ENCODE measurements at places on chromosomes 3 and 15. TPM values are rescaled to one million over a fixed set of nuclear protein-coding genes. Genes with fewer than 3 reads are reported as not detected.

The GLDN gene
- 3.7 TPM for total RNA-seq

The SLC38A3 gene
- not detected for total RNA-seq

The HLTF gene
- total RNA-seq = 43.1 TPM

The MASP1 gene
- total RNA-seq = 1.7 TPM

The CRABP1 gene
- not detected for total RNA-seq

The GRIP2 gene
- total RNA-seq = 0.46 TPM

The SNRPA1 gene
- 10.6 TPM for total RNA-seq

The DCBLD2 gene
- total RNA-seq = 450 TPM

The CPN2 gene
- not detected for total RNA-seq

The SPTBN5 gene
- total RNA-seq = 0.20 TPM

The LMAN1L gene
- total RNA-seq = not detected

The ZCWPW2 gene
- 1.2 TPM for total RNA-seq

The MUC20 gene
- 0.20 TPM for total RNA-seq

The FBXO40 gene
- not detected for total RNA-seq

The SLCO3A1 gene
- total RNA-seq = 5.7 TPM

The ITIH1 gene
- 0.17 TPM for total RNA-seq

The MELTF gene
- total RNA-seq = 19.6 TPM

The CCR2 gene
- total RNA-seq = not detected

The CHMP2B gene
- total RNA-seq = 20.6 TPM

The C3orf52 gene
- total RNA-seq = 2.5 TPM

The CILP gene
- total RNA-seq = 0.07 TPM

The C3orf70 gene
- 0.46 TPM for total RNA-seq

The LRTM1 gene
- not detected for total RNA-seq

The SST gene
- not detected for total RNA-seq
